ENCODE measurements at places on chromosomes 3 and 15. TPM values are rescaled to one million over a fixed set of nuclear protein-coding genes. Genes with fewer than 3 reads are reported as not detected.

- DNase-seq: peak; percentile 70
Measured at GRCh38 chr15:98076021-98076816, 115.7 kb downstream of the ARRDC4 start.

DNA sequence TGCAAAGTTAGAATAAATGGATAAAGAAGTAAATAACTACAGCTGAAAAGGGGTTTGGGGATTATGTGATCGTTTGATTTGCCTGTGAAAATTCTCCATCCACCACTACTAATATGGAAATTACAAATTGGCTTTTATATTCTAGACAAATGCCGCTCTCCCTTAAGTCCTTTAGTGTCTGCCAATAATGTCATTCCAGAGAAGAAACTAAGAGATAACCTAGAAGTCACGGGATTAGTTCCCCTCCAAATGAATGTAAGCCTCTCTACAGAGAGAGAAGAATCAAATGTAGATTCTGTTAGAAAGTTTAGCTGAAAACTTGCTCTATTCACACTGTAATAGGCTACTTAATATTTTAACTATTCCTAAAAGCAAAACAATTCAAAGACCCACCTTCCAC lies 92.0 kb downstream of the ALDH1A2 start:
- no peak for DNase-seq

DNA sequence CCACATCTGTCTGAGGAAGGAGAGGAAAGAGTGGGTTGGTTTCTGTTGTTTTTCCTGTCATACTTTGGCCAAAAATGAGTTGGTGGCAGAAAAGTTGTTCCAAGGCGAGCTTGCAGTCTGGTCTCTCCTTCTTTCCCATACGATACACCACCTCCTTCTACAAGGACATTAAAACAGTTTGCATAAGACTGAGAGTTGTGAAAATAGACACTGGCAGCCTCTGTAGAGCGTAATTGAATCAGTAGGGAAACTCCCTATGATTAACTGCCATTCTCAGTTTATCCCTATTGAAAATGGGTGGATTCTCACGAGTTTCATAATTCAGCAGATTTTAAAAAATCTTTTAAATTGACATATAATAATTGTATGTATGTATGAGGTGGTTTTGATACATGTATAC lies 3.7 kb upstream of the LSG1 start:
- no peak for DNase-seq

GRCh38 chr3:10507331-10507730 lies 1.9 kb upstream of the ATP2B2 start:
- DNase-seq: no peak

DNA sequence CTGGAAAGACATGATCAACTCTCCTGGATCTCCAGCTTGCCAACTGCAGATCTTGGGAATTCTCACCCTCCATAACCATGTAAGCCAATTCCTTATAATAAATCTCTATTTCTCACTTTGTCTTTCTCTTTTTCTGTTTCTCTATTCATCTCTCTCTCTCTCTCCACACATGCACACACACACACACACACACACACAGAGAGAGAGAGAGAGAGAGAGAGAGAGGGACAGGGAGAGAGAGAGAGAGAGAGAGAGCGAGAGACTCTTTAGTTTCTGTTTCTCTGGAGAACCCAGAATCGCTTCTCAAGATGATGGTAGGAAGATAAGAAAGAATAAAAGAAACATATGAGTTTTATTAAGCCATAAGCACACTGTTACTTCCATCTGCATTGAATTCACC lies 111.9 kb downstream of the BCHE start:
- DNase-seq: no peak

DNA sequence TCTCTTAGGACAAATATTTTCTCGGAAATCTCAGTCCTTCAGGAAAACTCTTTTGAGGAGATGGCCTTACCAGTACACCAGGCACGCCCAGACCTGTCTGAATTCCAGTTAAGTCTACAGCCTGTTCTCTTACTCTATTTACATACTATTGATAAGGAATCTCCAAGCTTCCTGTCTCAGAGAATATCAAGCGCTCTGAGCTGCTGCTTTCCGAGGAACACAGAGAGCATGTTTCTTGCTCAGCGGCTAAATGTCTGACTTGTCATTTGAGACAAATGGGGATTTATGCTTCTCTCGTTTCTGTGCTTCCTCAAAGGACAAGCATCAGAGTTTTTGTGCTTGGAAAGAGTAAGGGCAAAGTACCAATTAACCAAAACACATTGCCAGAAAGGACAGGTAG lies 112.4 kb upstream of the CCDC54 start:
- no peak for DNase-seq

- no peak for DNase-seq
Measured at GRCh38 chr3:9141928-9142289, 107.5 kb downstream of the SRGAP3 start.

DNA sequence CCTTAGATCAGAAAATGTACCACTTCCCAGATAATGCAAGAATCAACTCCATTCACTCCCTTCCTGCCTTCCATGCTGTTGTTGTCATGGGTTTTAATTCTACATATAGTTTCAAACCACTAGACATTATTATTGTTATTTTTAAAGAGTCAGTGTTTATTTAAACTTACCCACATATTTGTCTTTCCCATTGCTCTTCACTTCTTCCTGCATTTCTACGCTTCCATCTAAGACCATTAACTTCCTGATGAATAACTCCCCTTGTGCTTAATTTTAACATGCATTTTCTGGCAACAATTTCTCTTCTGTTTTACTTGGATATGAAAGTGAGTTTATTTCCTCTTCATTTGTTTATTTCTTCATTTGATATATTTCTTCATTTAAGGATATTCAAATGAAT lies 127.1 kb upstream of the FHIT start:
- no peak for DNase-seq

SUSD5 gene
- total RNA-seq: 1.6 TPM
